ENCODE measurements at places on chromosomes 2 and 18.

- H3K27ac ChIP-seq, result no peak overlapping the region
- H3K27me3 ChIP-seq, result no peaks in the 10 kb centered on the region
- DNase-seq, result no peak
These were observed 111.7 kb downstream of the RTP5 start for GRCh38 chr2:241981076-241981700.

- peak overlapping the region; percentile 82 for H3K27ac ChIP-seq
- H3K4me3 ChIP-seq, result peak overlapping the region; percentile 41
- H3K27me3 ChIP-seq, result no peaks in the 10 kb centered on the region
These were observed 8.4 kb upstream of the ARID5A start for GRCh38 chr2:96528006-96528699.

DNA sequence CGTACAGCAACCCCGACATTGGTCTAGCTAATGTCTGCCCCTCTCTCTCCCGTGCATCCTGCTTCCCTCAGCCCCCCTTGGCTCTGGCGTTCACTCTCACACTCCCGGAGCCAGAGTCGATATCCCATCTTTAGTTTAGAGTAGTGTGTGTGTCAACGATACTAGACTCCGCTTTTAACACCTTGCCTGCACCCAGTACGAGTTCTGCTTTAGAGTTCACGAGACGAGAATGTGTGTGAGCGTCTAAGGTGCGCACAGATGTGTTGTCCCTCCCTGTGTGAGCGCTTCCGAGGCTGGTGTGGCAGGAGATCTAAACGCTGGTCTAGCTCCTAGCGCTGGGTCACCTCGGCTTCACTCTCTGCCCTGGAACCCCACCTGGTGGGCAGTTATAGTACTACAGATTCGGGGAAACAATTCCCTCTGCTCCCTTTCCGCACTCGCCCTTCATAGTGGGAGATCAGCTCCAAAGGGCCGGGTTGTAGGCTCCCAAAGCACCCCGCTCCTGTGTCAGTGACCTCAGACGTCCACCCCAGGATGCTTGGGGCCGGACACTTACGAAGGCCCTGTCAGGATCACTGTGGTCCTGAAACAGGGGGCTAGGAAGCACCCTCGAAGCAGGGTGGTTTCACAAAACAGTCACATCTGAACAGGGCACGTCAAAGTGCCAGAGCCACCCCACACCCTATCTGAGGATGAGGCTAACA lies 2.6 kb upstream of the CYP26B1 start:
- H3K4me1 ChIP-seq, result peaks cover 17% of the 10 kb centered on the region
- peaks cover 55% of the 10 kb centered on the region for H3K27me3 ChIP-seq
- peak; percentile 45 for DNase-seq
- peaks cover 7% of the 10 kb centered on the region for H3K36me3 ChIP-seq

GRCh38 chr2:232615339-232615738 lies 18.1 kb upstream of the EFHD1 start:
- no peaks in the 10 kb centered on the region for H3K4me1 ChIP-seq
- no peaks in the 10 kb centered on the region for H3K27me3 ChIP-seq
- no peak overlapping the region for H3K4me3 ChIP-seq
- no peak overlapping the region for H3K27ac ChIP-seq

DNA sequence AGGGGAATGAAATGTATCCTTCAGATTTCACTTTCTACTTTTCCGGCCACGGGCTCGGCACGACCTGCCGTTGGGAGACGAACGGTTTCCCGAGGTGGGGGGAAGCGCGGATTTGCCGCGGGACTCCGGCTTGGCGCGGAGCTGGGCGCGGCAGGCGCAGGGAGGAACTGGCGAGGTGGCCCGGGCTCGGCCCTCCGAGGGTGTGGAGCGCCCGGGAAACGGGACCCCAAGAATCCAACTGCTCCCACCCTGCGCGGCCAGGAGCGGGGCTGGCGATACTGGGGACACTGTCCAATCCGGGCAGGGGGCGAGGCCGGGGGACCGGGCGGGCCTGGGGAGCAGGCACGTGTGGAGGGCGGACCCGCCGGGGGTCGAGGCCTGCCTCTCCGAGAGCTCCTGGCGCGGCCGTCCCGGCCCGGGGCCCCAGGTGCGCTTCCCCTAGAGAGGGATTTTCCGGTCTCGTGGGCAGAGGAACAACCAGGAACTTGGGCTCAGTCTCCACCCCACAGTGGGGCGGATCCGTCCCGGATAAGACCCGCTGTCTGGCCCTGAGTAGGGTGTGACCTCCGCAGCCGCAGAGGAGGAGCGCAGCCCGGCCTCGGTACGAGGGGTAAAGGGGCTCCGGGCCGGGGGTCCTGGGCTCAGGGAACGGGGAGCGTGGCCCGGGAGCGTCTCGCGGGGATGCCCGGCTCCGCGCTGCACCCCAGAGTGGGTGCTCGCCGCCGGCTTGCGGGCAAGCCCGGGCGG lies at the start of gene ANXA4:
Gene ANXA4 (plus strand): TSS at position 560 of the 747 bp plus-strand sequence. CDS start 39,432 bp downstream, outside the sequence.
- H3K4me3 ChIP-seq, result peak within 1 kb of the TSS; percentile 98
- H3K27ac ChIP-seq, result peak within 1 kb of the TSS; percentile 94
- H3K27me3 ChIP-seq, result peaks cover 10% of the 10 kb centered on the region
- H3K36me3 ChIP-seq, result no peaks in the 10 kb centered on the region
- peak; percentile 69 for DNase-seq

- no peaks in the 10 kb centered on the region for H3K27me3 ChIP-seq
- H3K36me3 ChIP-seq, result no peaks in the 10 kb centered on the region
- H3K4me3 ChIP-seq, result no peak overlapping the region
- no peaks in the 10 kb centered on the region for H3K4me1 ChIP-seq
These were observed 498.5 kb upstream of the SETBP1 start for GRCh38 chr18:44181951-44182747.

DNA sequence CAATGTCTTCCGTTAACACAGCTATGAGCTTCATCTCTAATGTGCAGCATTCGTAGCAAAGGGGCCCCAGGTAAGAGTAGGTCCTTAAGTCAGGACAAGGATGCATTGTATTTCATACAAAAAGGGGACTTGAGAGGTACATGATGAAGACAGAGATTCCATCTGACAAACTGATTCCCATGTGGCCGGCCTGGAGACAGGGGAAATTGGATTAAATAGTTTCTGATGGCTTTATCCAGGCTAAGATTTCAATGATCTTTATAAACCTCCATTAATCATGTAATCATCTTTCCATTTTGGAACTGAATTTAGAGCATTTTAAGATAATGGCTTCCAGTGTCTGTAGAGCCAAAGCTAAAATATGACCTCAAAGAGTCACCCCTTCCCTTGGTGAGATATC lies 111.3 kb downstream of the NCKAP5 start:
- H3K36me3 ChIP-seq, result no peaks in the 10 kb centered on the region
- no peaks in the 10 kb centered on the region for H3K4me1 ChIP-seq
- H3K27me3 ChIP-seq, result no peaks in the 10 kb centered on the region
- no peak overlapping the region for H3K27ac ChIP-seq
- DNase-seq, result no peak

DNA sequence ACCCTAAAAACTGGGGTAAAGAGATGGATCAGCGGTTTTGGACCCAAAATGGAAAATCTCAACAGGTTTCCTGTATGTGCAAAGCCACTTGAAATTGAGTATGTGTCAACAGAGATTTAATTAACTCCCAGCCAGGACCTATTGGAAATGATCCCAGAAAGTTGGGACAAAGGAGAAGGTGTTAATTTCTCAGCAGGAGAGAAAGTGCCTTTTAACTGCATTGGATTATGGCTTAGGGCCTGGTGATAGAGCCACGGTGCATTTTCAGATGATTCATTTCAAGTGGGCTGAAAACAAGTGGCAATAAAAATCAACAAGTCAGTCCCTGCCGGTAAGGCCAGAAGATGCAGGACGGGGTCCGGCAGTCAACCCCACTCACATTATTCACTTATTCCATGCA lies 80.2 kb upstream of the BCL11A start:
- H3K4me1 ChIP-seq, result no peaks in the 10 kb centered on the region
- H3K27ac ChIP-seq, result no peak overlapping the region
- peaks cover 8% of the 10 kb centered on the region for H3K27me3 ChIP-seq

Data from T-helper 2 cell treated with Interferon-gamma antibody and Interleukin-4, amounts not matched to agents 5 μg/mL and 100 μg/mL, for 36 hours (primary cell).